ENCODE measurements at places on chromosomes 13 and 19. TPM values are rescaled to one million over a fixed set of nuclear protein-coding genes. Genes with fewer than 3 reads are reported as not detected.

DNA sequence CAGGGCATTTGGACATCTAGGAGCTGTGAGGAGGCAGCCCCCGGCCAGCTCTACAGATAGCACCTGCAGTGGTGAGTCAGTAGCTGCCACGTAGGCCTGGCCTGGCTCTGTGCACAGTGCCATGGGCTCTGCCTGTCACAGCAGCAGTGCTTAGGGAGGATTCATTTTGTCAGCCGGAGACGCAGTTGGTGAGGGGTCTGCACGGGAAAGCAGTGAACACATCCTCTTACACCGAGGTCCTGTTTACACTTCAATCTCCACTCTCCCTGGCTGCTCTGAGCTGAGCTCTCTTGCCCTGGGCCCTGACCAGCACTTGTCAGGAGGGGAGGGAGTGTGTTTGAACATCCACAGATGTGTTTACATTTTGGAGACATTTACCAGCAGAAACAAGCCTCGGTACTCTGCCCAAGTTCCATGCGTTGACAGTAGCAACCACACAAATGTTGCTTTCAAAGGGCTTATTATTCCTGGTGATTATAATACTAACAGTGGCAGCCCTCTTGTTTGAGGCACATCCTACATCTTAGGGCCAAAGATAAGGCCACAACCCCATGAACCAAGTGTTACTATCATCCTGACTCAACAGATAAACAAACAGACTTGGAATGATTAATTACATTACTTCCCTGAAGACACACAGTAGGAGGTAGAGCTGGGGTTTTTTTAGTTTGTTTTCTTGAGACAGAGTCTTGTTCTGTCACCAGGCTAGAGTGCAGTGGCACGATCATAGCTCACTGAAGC, 148.9 kb downstream of the USP12 start:
- peaks cover 24% of the 10 kb centered on the region for H3K27me3 ChIP-seq
- H3K36me3 ChIP-seq: no peaks in the 10 kb centered on the region
- H3K27ac ChIP-seq: peak overlapping the region; percentile 14
- no peak overlapping the region for H3K4me3 ChIP-seq
- peak; percentile 16 for DNase-seq

DNA sequence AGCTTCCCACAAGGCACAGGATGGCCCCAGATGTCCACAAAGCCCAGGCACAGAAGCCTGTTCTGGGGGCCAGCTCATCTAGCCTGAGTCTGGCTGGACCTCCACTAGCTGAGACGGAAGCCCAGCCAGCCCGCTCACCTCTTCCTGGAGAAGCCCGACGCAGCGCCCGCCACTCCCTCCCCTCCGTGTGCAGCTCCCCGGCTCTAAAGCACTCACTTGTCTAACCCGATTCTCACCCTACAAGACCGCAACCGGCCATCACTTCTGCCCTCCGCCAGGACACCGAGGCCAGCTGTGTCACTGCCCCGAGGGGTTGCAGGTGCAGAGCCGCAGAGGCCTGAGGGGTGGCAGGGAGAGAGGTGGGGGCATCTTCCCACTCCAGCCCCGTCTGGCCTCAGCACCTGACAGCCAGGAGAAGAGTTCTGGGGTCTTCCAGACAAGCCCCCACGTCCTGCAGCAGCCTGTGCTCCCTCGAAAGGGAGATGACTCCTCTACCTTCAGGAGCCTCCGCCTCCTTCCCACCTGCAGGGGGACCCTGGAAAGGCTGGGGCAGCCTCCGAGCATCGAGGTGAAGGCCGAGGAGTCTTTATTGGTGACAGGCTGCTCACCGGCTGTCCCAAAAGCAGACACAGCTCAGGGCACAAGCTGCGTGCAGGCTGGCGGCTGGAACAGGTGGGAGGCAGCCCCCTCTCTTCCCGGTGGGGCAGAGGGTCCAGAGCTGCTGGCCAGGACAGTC, 5.9 kb upstream of the DIRAS1 start:
- no peak overlapping the region for H3K4me3 ChIP-seq
- no peak overlapping the region for H3K27ac ChIP-seq
- H3K27me3 ChIP-seq: peaks cover 1% of the 10 kb centered on the region
- H3K36me3 ChIP-seq: no peaks in the 10 kb centered on the region

DNA sequence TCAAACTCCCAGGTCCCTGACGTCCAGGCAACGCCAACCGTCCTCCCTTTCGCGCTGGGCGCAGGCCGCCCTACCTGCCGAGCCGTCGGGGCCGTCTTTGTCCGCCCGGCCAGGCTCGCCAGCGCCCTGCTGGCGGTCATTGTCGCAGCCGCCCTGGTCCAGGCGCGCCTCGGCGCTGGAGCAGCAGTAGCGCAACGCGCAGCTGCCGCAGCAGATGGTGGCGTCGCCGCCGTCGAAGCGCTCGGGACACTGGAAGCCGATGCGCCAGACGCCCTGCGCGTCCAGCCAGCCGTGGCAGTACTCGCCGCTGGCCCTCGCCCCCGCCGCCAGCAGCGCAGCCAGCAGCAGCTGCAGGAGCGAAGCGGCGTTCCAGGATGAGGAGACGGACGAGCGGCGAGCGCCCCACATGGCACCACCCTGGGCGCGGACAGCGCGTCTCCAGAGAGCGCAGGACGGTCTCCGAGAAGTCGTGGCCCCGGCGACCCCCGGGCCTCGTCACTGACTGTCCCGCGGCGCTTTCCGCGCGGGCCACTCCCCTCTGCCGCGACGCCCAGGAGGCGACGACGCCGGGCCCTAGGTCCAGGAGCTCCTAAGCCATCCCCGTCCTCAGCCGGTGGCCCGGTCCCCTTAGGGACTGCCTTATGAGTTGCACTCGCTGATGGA, 1.1 kb downstream of the SHISA2 start:
- H3K4me3 ChIP-seq: no peak overlapping the region
- no peak for DNase-seq
- H3K27ac ChIP-seq: no peak overlapping the region
- no peaks in the 10 kb centered on the region for H3K36me3 ChIP-seq
- H3K4me1 ChIP-seq: no peaks in the 10 kb centered on the region

DNA sequence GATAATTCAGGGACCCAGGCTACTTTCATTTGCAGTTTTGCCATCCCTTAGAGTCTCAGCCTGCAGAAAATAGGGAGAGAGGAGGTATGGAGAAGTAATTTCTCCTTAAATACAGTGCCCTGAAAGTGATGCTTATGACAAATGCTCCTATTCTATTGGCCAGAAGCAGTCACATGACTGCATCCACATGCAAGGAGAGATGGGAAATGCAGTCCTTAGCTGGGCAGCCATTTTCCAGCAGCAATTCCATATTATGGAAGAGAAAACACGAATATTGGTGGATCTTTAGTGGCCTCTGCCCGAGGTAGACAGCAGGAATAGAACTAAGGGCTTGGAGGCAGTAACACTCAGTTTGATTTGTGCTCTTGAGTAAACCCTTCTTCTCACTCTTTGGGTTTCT, 39.4 kb downstream of the VAV1 start:
- no peak overlapping the region for H3K27ac ChIP-seq
- H3K36me3 ChIP-seq: no peaks in the 10 kb centered on the region
- peaks cover 6% of the 10 kb centered on the region for H3K4me1 ChIP-seq

LHB gene
- not detected for total RNA-seq

DNA sequence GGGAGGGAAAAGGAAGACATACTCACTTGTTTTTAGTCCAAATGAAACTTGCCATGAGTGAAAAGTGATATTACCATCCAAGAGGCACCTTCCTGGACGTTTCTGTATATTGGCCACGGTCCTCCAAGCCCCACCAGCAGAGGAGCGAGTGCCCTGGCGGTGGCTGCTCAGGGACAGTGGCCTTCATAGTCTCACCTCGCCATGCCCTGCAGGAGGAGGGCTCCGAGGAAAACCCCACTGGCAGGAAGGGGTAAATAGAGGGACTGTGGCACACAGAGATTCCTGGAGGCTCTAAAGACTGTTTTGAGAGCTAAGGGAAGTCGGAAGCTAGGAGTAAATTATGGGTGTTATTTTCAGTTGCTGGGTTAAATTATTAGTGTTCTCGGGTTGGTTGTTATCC, 98.4 kb upstream of the UBL3 start:
- H3K36me3 ChIP-seq: no peaks in the 10 kb centered on the region
- peak overlapping the region; percentile 48 for H3K4me3 ChIP-seq
- peaks cover 1% of the 10 kb centered on the region for H3K27me3 ChIP-seq
- no peak for DNase-seq

GRCh38 chr13:44276061-44276460, 97.6 kb upstream of the SERP2 start:
- peaks cover 50% of the 10 kb centered on the region for H3K4me1 ChIP-seq
- no peak for DNase-seq
- H3K36me3 ChIP-seq: no peaks in the 10 kb centered on the region
- no peak overlapping the region for H3K27ac ChIP-seq
- H3K27me3 ChIP-seq: peaks cover 5% of the 10 kb centered on the region

DNA sequence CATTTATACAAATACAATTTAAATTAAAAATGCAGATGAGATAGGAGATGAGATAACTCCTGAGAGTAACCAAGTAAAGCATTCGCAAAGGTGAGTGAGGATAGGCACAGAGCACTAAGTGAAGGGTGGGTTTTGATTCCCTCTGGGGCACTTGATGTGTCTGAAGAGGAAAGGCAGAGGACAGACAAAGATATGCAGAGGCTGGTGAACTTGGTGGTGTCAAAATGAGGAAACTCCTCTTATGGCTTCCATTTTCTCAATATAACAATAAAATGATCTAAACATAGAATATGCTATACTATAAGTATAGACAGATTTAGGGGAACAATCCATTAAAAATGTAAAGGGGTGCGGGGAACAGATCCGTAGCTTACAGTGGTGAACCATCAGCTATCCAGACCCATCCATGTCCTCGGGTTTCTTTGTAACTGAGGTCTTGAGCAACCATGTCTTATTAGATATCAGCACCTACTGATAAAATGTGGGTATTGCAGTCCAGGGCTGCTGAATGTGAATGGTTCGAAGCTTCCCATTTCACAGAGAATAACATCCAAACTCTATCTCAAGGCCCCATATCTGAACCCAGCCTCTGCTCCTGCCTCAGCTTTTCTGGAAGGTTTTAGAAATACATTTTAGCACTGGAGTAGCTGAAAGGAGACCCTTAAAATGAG, 73.9 kb upstream of the SLC10A2 start:
- DNase-seq: no peak
- H3K27ac ChIP-seq: no peak overlapping the region
- H3K4me3 ChIP-seq: no peak overlapping the region
- H3K36me3 ChIP-seq: no peaks in the 10 kb centered on the region
- no peaks in the 10 kb centered on the region for H3K27me3 ChIP-seq
- H3K4me1 ChIP-seq: no peaks in the 10 kb centered on the region

- peak overlapping the region; percentile 100 for H3K27ac ChIP-seq
- no peak for DNase-seq
- peak overlapping the region; percentile 99 for H3K4me3 ChIP-seq
- peaks cover 58% of the 10 kb centered on the region for H3K4me1 ChIP-seq
Observed at GRCh38 chr19:13838435-13839129, 38.4 kb upstream of the NANOS3 start.

DNA sequence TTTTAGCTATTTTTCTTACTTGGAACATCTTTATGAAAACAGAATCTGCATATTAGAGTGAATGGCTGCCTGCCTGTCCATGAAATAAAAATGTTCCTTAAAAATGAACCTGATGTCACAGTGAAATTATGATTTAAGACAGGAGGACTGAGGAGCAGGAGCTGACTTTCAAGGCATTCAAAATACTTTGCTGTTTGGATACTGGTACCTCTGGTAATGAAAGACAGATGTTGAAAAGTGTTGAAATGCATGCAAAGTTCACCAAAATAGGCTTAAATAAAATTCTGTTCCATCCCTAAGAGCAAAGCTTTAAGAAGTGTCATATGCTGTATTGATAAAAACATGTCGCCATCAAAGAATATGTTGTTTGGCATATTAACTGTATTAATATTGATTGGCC, 1.7 kb downstream of the ARHGEF7 start:
- DNase-seq: no peak
- H3K27ac ChIP-seq: no peak overlapping the region
- H3K4me1 ChIP-seq: peaks cover 21% of the 10 kb centered on the region
- no peaks in the 10 kb centered on the region for H3K36me3 ChIP-seq
- H3K4me3 ChIP-seq: no peak overlapping the region
- peaks cover 72% of the 10 kb centered on the region for H3K27me3 ChIP-seq

EDNRB gene
- total RNA-seq: not detected

DNA sequence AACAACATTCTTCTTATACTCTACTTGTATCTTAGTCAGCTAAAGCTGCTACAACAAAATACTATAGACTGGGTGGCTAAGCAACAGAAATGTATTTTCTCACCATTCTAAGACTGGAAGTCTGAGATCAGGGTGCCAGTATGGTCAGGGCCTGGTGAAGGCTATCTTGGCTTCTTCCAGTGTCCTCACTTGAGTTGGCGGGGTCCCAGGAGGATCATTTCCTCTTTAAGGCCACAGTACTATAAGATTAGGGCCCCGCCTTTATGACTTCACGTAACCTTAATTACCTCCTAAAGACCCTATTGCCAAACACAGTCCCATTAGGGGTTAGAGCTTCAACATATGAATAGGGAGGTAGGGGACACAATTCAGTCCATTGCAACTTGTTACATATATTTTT, 30.7 kb upstream of the DOCK9 start:
- H3K4me3 ChIP-seq: no peak overlapping the region
- no peak for DNase-seq
- no peaks in the 10 kb centered on the region for H3K27me3 ChIP-seq
- H3K4me1 ChIP-seq: peaks cover 8% of the 10 kb centered on the region
- no peak overlapping the region for H3K27ac ChIP-seq

- H3K4me1 ChIP-seq: peaks cover 26% of the 10 kb centered on the region
- DNase-seq: no peak
- no peak overlapping the region for H3K4me3 ChIP-seq
- H3K27ac ChIP-seq: no peak overlapping the region
- H3K36me3 ChIP-seq: no peaks in the 10 kb centered on the region
Observed at GRCh38 chr13:24005755-24006281, 108.5 kb upstream of the C1QTNF9B start.

DNA sequence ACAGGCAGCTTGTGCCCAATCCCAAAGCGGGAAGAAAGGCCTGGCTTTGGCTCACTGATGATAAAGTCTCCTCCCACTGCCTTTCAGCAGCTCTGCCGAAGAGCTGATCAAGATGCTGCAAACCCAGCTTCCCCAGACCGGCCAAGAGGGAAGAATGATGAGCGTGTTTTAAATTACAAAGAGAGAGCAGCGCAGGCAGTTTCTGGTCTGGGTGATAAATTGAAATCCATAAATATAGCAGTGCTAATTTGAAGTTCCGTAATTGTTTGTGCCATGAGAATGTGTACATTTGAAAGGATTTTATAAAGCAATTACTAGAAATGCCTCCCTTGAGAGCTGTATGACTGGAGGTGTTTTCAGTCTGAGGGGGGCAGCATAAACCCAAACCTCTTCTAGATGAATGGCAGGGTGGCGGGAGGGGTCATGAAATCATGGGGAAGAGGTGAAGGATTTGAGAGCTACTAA, 171.8 kb downstream of the STK24 start:
- H3K4me1 ChIP-seq: peaks cover 26% of the 10 kb centered on the region
- H3K4me3 ChIP-seq: no peak overlapping the region
- H3K27ac ChIP-seq: no peak overlapping the region
- DNase-seq: no peak
- H3K27me3 ChIP-seq: peaks cover 5% of the 10 kb centered on the region
- H3K36me3 ChIP-seq: peaks cover 24% of the 10 kb centered on the region

GRCh38 chr19:40908976-40909375, 26.9 kb upstream of the CYP2A7 start:
- peaks cover 37% of the 10 kb centered on the region for H3K27me3 ChIP-seq
- DNase-seq: no peak
- no peak overlapping the region for H3K4me3 ChIP-seq
- peaks cover 5% of the 10 kb centered on the region for H3K4me1 ChIP-seq
